ENCODE measurements at places on chromosomes 4 and X.

- DNase-seq, result no peak
Observed at GRCh38 chrX:70552130-70552704, 107.6 kb downstream of the DLG3 start.

DNA sequence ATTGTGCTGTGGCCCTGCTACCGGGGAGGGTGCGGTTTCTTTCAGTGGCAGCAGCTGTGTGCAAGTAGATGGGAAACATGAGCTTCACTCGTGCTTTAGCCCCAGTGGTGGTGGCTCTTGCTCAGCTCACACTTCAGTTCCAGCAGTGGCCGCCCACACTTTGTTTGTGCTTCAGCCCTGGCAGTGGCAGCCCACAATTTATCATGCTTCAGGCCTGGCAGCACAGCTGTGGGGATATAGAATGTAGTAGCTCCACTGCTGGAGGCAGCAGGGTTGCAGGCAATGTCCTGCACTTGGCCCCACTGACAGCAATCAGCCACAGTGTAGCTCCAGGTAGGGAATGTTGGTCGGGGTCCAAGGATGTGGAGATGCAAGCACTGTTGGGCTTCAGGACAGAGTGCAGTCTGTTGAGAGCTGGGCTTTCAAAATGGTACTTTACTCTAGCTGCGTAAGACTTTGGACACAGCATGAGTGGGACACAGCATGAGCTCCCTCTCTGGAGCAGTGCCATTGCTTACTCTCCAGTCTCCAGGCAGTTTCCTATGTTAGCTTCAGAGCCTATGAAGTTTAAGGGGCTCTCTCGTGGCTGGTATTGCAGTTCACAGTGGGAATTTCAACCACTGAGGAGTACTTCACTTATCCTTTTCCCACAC, 413.1 kb downstream of the PDGFC start:
- no peak for DNase-seq

DNA sequence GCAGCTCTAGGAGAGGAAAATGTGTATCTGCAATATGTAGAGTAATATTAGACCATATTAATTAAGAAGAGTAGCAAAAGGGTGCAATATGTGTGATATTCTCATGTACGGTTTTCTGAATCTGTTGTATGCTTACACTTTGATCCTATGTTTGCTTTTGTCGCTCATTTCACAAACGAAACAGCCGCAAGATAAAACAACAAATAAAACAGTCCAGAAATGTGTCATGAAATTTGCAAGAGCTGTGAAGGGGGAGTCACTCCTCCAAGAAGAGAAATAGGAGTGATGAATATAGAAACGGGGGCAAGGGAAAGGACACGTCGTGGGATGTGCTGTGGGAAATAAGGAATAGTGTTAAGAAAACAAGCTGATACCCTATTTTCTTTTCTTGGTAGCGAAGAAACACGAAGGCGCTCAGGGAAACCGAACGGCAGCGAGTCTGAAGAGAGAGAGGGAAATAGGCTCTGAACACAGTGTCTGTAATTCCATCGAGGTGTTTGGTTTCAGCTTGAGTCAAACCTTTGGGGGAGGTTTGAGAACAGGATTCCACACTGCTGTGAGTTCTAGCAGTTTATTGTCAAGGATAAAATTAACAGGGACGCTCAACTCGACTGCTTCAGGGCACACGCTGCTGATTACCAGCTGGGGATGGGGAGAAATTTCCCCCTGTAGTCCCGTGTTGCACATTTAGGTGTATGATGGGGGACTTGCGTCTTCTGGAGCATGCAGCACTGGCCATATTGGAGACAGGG, 595.6 kb upstream of the TENM3 start:
- DNase-seq, result no peak

DNA sequence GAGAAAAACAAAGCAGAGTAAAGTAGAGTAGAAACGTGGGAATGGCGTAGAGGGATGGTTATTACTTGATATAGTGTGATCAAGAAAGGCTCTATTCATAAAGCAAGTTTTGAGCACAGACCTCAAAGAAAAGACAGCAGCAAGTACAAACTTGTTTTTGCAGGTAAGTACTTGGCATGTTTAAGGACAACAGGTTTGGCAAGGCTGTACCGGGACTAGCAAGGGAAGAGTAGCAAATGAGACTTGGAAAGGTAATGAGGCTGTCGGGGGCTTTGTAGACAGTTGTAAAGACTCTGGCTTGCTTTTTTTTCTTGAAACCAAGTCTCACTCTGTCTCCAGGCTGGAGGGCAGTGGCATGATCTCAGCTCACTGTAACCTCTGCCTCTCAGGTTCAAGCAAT, 40.9 kb downstream of the NEK1 start:
- no peak for DNase-seq

DNA sequence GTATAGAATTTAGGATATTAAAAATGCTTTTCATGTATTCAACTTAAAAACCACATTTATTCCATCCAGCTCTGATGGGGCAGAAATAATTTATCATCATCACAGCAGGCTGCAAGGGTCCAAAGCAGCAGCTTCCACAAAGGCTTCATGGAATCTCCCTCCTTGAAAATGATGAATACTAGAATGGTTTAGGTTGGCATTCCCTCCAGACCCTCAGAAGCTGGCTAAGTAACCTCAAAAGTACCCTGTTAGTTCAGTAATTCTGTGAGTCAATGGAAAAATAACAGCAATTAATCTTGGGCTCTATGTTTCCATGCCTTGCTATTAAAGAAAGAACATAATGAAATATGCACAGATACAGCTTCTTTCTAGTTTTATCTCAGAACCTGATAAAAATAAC, 594.9 kb upstream of the DIPK2B start:
- no peak for DNase-seq

GRCh38 chr4:14254926-14255325, 627.4 kb upstream of the BOD1L1 start:
- no peak for DNase-seq

GRCh38 chr4:156194896-156195295, 241.2 kb upstream of the CTSO start:
- DNase-seq, result no peak

- no peak for DNase-seq
Observed at GRCh38 chr4:45323453-45324058, 597.2 kb upstream of the GNPDA2 start.

GRCh38 chr4:151753056-151753455, 7.8 kb downstream of the GATB start:
- DNase-seq, result no peak

- DNase-seq, result no peak
Observed at GRCh38 chr4:148044912-148045352, 313.0 kb downstream of the ARHGAP10 start.

DNA sequence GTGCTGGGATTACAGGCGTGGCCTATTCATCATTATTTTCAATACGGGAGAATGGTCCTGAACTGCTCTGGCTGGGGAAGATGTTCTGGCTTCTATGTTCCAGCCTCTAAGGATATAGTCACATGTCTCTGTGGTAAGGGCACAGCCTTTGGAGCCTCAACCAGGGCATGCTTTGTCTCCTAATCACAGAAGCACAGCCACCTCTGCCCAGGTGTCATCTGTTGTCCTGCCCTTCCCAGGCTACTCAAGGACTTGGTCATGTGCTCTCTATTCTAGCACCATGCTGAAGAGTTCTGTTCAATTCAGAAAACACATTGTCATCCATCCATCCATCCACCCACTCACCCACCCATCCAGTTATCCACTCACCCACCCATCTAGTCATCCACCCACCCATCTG, 29.5 kb downstream of the ASMTL start:
- no peak for DNase-seq

GRCh38 chr4:78612398-78613178, 61.0 kb downstream of the ANXA3 start:
- no peak for DNase-seq

DNA sequence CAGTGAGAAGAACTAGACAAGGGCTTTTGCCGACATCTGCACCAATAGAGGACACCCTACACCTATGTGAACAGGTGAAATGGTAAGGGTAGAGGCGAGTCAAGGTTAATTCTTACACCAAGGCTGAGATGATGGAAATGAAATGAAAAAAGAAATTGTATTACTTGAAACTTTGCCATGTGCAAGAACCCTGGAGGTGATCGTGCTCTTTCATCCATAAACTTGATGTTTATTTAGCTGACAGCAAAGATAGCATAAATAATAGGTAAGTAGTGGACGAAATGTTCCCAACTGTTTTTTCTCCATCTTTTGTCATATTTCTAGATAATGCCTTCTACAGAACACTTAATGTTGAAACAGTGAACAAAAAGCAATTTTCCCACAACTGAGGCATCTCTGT, 162.5 kb downstream of the BANK1 start:
- DNase-seq, result no peak

GRCh38 chrX:73021361-73022092, 18.8 kb downstream of the PABPC1L2B start:
- no peak for DNase-seq

DNA sequence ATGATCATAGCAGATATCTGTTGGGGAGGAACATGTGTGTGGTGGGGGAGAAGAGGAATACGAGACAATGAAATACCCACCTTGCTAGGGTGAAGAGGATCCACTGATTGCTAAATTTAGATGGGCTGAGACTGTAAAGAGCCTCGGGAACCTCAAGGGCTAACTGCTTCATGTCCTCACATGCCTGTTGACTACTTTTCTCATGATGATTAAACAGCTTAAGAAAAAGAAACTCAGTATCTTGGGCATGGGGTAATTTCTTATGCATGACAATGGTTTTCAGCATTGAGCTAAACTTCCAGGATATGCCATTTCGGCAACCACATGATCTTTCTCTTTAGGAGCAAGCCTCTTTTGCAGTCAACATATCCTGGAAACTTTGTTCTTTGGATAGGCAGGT, 3.9 kb upstream of the LNX1 start:
- DNase-seq, result no peak

DNA sequence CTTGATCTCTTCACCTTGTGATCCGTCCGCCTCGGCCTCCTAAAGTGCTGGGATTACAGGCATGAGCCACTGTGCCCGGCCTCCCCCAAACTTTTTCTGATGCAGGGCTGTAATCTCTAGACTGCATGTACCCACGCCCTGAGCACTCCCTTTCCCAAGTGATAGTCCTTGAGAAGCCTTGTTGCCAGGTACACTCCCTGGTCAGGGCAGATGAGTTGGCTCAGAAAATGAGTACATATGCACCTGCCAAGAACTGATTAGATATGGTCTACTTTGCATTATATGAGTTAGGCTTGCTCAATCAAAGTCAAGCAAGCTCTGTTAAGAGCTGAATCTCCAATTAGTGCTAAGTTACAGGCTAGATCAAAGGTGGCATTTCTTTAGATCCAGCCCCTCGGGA, 20.3 kb downstream of the APOO start:
- no peak for DNase-seq

DNA sequence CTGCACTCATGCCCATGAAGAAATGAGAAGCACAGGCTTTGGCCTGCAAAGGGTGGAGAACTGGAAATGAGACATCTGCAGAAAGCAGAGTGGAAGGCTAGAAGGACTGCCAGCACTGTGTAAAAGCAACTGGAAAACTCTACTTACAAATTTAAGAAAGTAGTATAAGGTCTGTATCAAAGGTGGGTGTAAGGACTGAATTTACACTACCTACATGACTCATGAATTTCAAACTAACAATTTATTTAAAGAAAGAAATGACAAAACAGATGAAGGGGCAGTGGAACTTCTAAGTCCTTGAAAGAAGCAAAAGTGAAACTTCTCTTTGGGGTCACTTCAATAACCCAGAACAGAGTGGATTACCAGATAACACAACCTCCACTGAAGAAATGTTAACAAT, 71.2 kb downstream of the SLC10A7 start:
- peak; percentile 38 for DNase-seq

DNA sequence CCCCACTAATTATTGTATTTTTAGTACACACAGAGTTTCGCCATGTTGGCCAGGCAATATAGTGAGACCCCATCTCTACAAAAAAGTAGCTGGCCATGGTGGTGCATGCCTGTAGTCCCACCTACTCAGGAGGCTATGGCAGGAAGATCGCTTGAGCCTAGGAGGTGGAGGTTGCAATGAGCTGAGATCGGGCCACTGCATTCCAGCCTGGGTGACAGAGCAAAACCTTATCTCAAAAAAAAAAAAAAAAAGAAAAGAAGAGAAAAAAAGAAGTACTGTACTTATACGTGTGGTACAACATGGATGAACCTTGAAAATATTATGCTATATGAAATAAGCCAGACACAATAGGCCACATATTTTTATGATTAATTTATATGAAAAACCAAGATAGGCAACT, 9.9 kb upstream of the WDR45 start:
- no peak for DNase-seq

GRCh38 chr4:13543839-13544605, at the start of gene NKX3-2:
NKX3-2 (minus strand) TSS chr4:13544508; CDS start chr4:13544414, 94 bp downstream.
- no peak for DNase-seq

GRCh38 chr4:157004279-157005161, 32.9 kb upstream of the PDGFC start:
- no peak for DNase-seq

- DNase-seq, result peak; percentile 38
Observed at GRCh38 chr4:150366487-150366999, 215.4 kb upstream of the MAB21L2 start.

DNA sequence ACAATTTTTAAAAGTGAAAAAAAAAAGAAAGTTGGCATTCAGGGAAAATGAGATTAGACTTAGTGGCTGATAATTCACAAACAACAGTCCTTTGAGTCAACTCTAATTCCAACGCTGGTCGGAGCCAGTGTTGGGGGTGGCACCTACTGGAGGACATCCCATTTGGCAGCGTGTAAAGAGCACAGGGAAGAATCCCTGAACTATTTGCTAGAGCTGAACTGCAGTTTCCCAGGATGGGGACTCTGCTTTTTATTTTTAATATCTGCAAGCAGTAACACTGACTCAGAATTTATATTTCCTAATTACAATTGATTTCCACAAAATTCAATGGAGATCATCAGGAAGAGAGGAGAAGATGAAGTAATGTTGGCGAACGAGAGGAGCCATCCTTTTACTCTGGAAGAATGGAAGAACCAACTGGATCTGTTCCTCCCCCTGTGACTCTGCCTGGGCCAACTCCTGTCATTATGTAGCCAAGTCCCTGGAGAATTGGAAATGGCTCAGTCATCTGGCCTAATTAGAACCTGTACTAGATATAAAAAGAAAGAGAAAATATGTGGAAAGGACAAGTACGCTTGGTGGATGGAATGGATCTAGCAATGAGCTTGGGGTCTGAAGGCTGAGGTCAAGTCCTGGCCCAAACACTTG, 76.7 kb downstream of the IRF2 start:
- no peak for DNase-seq

DNA sequence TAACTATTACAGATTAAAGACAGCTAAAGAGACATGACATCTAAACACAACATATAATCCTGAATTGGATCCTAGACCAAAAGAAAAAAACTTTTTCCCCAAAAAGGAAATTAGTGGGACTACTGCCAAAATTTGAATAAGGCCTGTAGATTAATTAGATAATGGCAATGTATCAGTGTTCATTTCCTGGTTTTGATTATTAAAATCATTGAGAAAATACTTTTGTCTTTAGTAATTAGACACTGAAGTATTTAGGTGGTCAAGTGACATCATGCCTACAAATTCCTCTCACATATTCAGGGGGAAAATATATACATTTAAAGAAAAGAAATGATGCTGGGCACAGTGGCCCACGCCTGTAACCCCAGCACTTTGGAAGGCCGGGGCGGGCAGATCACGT, 10.4 kb upstream of the USO1 start:
- no peak for DNase-seq

- peak; percentile 57 for DNase-seq
Observed at GRCh38 chr4:4852591-4853362, 6.7 kb upstream of the MSX1 start.

All from GM06990 (cell line).